ENCODE measurements at places on chromosomes 6 and 20.
A peak's percentile ranks its signal among the peaks of the same experiment; 100 is the strongest.

- DNase-seq: no peak
Observed at GRCh38 chr6:41371992-41372831, 36.8 kb downstream of the NCR2 start.

DNA sequence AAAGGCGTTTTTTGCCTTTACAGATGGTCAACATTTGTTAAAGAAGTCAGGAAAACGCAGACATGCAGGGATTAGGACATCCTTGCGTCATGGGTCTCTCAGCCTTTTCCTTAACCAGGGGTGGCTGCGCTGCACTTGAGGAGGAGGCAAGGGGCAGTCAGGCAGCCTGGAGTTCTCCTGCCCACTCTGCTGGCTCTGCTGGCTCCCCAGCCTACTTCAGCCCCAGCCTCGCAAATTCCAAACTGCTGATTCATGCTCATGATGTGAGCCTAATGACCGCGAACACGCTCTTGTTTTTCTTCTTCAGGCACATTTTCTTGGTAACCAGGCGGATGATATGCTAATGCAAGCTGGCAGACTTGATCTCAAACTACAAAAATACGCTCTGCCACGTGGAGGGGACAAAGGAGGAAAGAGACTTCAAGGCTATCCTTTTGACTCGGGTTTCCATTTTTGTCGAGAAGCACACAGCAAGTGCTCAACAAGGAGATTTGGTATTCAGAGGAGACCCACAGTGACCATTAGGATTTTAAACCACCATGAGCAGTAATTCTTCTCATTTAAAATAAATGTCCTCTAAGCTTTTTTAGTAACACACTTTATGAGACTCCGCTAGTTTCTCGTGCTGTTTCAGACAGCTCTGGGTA is 290.3 kb upstream of the STXBP5 start:
- peak; percentile 48 for DNase-seq

GRCh38 chr6:69953491-69953890 is 87.1 kb downstream of the COL19A1 start:
- DNase-seq: no peak

DNA sequence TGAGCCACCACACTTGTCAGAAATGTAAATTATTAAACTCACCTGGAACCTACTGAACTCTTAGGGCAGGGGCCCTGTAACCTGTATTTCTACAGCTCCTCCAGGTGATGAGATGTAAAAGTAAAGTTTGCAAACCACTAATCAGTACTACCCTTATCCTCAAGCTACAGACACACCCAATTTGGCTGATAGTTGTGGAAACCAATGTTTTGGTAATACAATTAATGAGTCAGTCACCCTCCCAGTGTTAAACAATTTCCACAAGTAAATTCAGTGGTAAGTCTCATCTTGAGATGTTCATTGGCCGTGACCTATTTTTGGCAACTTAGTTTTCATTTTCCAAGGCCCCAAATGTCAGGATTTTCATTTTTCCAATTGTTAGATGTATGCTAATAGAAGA is 29.6 kb downstream of the GCNT2 start:
- no peak for DNase-seq

DNA sequence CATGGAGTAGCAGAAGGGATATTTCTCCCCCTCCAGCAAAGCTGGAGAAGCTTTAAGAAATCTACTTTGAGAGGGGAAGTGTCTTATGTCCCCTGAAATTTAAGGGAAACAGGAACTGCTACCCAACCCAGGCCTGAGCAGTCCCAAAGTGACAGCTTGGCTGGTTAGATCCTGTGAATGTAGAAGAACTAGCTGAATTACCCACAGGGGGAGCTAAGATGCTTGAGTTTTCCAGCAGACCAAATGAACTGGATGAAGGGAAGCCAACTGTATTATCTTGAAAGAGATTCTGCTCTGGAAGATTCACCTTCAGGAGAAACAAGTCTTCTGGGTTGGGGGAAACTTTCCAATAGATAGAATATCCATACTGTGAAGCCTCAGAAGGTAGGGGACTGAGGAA is 303.3 kb upstream of the MMS22L start:
- DNase-seq: no peak

DNA sequence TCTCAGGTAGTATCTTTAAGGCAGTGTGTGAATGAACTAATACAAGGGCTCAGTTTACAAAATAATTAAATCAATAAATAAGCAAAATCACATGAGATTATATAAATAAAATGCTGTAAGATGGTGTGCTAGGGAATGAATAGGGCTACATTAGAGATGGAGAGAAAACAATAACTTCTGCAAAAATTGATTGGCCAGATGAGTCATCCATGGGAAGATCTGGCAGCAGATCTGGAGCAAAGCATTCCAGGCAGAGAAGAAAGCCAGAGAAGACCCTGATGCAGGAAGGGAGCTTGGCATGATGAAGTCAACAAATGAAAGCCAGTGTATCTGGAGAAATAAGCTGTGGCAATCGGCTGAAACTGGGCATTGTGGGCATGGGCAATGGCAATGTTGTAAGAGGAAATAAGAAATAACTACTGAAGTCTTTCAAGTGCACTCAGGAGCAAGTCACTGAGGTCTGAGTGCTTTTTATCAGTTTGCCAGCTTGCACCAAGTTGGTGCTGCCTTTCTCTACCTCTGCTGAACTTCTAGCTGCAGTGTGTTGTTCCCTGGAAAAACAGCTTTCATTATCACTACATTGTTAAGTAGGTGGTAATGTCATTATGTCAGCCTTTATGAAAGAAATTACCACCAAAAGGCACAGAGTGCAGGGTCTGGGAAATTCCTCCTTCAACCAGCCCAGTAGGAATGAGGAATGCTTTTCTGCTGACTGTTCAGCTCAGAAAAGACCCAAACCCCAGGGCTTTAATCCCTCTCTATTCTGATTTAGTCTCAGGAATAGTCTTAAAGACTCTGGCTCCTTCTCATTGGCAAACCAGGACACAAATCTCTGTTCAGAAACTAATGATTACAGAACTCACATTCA is 231.6 kb downstream of the HTR1B start:
- no peak for DNase-seq

- no peak for DNase-seq
Observed at GRCh38 chr6:44849806-44850205, 462.3 kb downstream of the CDC5L start.

DNA sequence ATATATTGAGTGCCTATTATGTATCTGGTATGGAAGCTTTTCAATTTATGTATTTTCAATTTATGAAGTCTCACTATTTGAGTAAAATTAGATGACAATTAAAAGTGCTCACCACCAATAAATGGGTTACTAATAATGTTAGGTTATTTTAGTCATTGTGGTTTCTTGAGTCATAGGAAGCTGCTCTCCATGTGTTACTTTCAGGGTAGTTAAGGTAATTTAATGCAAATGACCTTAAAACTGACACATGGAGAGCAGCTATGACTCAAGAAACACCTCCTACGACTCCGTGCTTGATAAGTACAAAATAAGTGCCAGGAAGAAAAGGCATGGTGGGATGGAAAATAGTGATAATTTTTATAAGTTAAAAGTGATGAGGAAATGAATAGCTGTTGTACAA is 16.5 kb upstream of the TINAG start:
- no peak for DNase-seq

DNA sequence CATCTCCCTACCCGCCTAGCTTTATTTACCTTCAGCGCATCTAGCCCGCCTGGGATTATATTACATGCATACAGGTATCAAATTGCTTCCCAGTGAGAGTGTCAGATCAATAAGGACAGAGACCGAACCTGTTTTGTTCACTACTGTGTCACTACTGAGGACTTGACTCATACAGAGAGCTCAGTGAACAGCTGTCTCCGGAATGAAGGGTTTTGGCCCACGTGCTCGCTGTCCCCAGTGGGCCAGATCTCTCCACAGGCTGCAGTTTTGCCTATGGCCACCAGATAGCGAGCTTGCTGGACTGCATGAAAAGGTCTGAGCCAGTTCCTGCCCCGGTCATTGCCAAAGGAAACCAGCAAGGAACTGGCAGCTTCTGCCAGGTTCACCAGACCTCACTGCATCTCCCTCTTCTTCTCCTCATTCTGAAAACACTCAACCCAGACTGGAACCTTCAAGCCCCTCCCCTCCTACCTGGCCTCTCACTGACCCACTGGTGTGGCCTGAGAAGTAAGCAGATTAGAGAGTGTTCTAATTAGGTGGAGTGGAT is 150.8 kb downstream of the ZMYND8 start:
- DNase-seq: no peak

DNA sequence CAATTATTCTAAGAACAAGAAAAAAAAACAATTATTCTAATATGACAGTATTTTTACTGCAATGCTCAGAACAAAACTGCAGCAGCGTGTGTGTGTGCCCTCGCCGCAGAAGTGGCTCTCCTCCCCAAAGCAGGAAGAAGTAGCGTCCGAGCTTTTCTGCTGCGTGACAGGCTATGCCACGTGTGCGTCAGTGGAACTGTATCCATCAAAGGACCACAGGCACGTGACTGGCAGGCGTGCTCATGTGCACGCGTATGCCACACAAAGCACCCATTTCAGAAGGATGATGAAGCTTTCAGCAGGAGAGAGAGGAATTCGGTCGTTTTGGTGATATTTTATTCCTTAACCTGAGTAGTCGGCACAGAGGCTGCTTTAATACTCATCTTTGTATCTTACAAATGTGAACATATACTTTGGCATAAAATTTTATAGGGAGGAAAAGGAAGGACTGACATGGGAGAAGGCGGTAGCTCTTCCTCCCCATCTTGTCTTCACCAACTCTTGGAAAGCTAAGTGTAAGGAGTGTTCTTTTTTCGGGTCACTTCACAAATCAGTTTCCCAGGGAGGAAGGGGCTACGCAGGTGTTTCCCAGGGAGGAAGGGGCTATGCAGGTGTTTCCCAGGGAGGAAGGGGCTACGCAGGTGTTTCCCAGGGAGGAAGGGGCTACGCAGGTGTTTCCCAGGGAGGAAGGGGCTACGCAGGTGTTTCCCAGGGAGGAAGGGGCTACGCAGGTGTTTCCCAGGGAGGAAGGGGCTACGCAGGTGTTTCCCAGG is 3.4 kb downstream of the TCFL5 start:
- no peak for DNase-seq

- DNase-seq: no peak
Observed at GRCh38 chr6:47479140-47479508, 1.5 kb downstream of the CD2AP start.

- no peak for DNase-seq
Observed at GRCh38 chr20:38209736-38210405, 44.8 kb upstream of the TGM2 start.

DNA sequence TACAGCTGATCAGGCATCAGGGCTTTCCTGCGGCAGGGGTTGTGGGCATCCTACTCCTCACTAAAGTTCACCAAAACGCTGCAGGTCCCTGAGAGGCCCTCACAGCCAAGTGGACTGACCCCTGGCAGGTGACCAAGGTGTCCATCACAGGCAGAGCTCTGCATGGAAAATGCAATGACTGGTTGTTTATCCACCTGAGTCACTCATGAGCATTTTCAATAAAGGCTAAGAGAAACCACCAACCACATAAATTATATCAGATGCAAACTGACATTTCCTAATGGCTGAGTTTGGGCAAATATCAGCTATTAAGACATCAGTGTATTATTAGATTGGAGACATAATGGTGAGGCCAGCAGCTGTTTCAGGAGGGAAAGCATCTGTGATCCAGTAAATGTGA is 152.7 kb upstream of the SYNDIG1 start:
- no peak for DNase-seq

DNA sequence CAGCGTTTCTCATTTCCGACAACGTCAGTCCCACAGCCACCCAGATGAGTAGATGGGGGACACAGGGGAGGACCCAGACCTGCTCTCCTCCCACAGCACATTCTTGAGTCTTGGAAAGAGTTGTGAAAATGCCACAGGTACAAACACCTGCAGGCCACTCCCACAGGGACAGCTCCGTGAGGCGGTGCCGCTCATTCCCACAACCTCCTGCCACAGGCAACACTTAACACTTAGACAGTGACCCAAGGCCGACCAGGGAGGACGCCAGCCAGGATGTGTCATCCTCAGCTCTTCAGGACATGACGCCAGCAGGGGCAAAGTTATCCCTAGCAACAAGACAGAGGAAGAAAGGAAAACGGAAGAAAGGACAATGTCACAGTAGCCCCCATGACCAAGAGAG is 22.9 kb upstream of the HLA-B start:
- DNase-seq: no peak

- no peak for DNase-seq
Observed at GRCh38 chr6:37897818-37898515, 78.4 kb downstream of the ZFAND3 start.

DNA sequence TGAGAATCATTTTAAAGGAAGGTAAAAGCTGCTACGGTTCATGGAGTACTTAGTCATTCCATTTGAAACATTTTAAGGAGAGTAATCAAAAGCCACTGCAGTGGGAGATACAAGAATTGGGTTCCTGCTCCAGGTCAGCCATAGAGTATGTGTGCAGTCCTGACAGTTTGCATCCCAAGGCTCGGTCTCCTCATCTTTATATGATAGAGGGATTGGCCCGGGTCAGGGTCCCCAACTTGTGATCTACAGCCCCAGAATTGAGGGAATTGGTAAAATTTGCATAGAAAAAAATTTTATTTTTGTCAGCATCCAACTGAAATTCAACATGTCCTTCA is 147.4 kb upstream of the PRND start:
- DNase-seq: no peak

DNA sequence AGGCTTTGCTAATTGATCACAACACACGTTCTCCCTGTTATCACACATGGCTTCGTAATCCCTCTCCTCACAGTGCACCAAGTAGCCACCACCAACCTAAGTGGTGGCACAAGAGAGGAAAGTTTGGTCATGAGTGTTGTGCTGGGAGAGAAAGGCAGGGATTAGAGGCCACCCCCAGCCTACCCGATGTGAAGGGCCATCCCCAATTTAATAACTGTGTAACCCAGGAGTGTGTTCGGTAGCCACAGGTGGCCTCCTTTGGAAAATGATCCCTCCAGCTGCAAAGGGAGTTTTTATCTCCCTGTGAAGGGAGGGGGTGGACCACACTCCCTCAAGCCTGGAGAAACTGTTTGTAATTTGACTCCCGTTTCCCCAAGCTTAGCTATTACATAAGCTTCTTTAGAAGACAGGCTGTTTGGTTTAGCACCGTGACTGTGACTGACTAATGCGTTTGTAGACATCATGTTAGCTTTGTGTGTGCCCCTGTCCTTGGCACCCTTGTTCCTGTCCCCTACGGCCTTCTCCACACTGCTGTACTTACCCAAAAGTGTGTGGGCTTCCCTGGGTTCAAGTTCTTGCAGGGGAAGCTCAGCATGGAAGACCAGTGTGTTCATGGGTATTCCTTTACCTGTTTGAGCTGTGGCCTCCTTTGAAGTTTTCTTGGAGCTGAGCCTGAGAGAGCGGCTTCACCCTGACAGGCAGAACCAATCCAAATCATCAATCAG is 20.6 kb downstream of the PPP1R16B start:
- no peak for DNase-seq

All from SW 1271 (cell line).